ENCODE measurements at places on chromosomes 1 and 21. TPM values are rescaled to one million over a fixed set of nuclear protein-coding genes. Genes with fewer than 3 reads are reported as not detected.

INKA2 gene
- total RNA-seq = 23.1 TPM

KIF21B gene
- total RNA-seq = 0.45 TPM

CYP4B1 gene
- 16.1 TPM for total RNA-seq

AKNAD1 gene
- not detected for total RNA-seq

ITGB2 gene
- total RNA-seq = 26.5 TPM

FCGR2B gene
- 12.6 TPM for total RNA-seq

PLA2G2F gene
- not detected for total RNA-seq

LCE1C gene
- total RNA-seq = not detected

UBL4B gene
- not detected for total RNA-seq

- no peak for DNase-seq
Observed at GRCh38 chr1:230362949-230363348, 63.2 kb downstream of the PGBD5 start.

GRCh38 chr1:29912425-29912824, 676.1 kb downstream of the PTPRU start:
- DNase-seq = no peak

DNA sequence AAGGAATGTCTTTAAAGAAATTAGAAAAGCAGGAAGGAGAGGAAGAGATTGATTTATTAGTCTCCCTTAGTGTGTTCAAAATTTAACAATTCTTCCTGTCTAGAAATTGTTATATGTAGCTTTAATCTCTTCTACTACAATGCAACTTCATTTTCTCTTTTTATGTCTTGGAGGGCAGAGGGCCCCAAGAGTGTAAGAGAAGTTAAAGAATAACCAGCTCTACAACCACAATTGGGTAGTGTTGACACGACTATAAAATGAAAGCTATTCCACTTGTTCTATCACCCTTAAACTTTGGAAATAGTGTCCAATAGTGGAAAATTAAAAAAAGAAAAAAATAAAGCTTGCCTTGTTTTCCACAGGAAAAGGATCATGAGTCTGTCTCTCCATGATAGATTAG, 82.6 kb upstream of the DPYD start:
- no peak for DNase-seq

- DNase-seq = no peak
Observed at GRCh38 chr1:230114237-230114651, 47.2 kb downstream of the GALNT2 start.

DNA sequence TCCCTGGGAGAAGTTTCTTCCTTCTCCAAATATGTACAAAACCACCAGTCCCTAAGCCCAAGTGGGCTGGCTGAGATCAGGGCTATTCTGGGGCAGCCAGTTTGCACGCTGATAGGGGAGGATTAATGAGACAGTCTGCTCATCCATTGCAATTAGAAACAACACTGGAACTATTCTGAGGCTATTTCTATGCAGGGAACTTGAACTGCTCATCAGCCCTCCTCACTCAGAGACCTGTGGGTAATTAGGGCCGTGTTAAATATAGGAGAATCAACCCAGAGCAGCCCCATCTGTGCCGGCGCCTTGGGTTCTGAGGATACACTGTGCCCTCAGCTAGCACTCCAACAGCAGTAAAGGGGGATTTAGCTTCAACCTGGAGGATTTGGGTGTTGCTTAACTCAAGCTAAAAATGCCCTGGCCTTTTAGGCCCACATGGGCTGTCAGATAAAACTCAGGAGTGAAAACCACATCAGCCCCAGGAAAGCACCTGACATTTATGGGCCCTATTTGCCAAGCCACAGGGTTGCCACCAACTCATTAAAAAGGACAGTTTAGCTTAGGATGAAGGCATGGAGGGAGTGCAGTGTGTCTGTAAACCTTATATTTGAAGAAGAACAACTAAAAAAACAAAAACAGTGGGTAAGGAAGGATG, 53.9 kb downstream of the DUSP10 start:
- DNase-seq = no peak

GRCh38 chr1:87402241-87403002, 73.7 kb downstream of the LMO4 start:
- no peak for DNase-seq

- DNase-seq = no peak
Observed at GRCh38 chr1:48681476-48682305, 95.0 kb downstream of the BEND5 start.

GRCh38 chr1:154906621-154907081, 29.9 kb downstream of the PMVK start:
- no peak for DNase-seq

DNA sequence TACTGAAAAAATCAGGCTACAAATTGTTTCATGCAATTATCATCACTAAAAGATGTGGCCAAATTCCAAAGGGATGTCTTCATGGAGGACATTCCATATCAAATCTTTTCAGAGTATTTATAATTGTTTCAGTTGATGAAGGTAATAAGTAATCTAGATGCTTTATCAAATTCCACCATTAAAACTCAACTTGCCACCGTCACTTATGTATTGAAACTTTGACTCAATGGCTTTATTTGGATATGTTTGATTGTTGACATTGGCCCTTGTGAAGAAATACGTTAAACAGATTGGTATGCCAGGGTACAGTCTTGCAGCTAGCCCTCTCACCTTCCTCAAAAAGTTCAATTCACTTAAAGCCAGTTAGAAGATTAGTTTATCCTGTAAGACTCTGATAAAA, 32.2 kb upstream of the PALMD start:
- no peak for DNase-seq

DNA sequence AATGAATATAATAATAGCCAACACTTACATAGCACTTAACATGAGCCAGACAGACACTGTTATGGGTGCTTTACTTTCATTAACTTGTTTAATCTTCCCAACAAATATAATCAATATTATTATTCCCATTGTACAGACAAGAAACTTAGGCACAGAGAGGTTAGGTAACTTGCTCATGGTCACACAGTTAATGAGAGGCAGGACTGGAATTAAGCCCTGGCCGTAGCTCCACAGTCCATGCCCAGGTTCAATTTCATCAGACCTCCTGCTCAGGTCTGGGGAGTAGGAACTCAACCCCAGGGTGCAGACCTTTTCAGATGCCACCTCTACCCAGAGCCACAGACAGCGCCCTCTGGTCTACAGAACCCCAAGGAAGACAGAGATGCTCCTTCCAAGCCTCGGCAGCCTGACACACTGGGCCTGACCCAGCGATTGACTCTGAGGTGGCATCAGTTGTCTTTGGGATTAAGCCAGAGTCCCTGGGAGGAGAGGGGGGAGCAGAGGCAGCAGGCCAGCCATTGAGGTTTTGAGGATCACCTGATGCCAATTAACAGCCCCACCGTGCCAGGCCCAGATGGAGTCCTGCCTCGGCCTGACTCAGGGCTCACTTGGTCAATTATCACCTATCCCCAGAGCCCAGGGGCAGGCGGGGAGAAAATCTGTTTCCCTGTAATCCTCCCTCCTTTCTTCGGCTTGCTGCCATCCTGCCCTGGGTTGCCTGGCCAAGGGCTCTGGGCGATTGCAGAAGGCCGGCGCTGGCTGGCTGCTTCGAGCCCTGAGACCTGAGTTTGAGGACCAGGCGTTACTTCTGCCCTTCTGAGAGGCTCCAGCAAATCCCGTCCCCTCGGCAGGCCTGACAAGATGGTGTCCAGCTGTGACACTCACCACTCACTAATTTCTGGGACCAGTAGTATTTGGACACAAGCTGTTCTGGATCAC, 116.7 kb downstream of the LACTBL1 start:
- no peak for DNase-seq

DNA sequence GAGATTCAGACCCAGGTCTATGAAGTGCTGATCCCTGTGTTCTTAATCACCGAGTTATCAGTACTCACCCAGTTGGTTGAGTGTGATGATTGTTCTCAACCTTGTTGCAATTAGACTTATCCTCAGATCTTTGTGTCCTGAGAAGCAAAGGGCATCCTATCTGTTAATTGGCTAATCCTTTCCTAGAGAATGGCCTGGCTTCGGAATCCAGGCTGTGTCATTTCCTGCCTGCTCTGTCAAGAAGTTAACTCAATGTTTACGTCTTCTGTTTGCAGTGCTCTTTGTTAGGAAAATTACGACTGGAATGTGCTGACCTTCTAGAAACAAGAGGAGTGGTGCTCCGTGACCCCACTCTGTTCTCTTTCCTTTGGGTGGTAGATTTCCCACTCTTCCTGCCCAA, 14.7 kb downstream of the GAS5 start:
- DNase-seq = no peak

- DNase-seq = no peak
Observed at GRCh38 chr1:171210355-171210754, 25.3 kb downstream of the FMO2 start.

DNA sequence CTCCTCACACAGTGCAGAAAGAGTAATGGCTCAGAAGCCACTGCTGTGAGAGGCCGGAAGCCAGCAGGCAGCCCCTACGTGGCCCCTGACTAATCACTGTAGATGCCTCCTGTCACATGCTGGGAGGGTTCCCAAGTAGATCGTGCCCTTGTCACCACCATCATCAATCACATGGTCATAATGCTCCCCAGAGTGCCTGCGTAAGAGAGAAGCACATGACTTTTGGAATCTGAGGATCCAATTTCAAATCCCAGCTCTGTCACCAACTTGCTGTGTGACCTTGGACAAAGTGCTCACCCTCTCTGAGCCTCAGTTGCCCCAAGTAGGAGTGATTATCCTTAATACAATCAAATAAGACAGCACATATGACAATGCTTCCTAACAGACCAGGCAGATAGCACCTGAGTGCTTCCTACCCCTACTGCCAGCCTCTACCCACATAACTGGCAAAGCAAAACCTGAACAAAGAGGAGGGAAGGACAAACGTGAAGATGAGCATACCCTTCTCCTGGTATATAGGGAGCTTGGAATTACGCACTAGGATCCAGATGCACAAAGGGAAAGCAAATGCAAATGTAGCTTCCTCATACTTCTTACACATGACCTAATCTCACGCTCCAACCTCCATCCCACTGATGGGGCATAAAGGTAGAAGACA, 65.7 kb downstream of the SDC3 start:
- DNase-seq = no peak

DNA sequence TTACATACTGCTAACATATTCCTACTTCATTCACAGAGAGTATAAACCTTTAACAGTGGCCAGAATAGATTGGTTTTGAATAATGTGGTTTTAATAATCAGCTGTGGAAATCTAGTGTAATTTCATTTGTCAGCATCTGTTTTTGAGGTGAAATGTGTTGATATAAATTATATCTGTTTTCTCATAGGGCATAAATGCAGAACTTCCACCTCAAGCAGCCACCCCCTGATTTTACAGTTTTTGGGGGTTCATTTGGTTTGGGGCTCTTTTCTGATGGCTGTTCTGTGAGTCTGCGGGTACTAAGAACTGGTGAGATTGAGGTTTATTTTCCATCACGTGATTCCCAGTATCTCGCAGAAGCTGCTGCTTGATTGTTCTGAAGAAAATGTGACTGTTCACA, 23.2 kb downstream of the EDARADD start:
- DNase-seq = no peak

GRCh38 chr1:77405186-77405585, 123.4 kb downstream of the AK5 start:
- no peak for DNase-seq

DNA sequence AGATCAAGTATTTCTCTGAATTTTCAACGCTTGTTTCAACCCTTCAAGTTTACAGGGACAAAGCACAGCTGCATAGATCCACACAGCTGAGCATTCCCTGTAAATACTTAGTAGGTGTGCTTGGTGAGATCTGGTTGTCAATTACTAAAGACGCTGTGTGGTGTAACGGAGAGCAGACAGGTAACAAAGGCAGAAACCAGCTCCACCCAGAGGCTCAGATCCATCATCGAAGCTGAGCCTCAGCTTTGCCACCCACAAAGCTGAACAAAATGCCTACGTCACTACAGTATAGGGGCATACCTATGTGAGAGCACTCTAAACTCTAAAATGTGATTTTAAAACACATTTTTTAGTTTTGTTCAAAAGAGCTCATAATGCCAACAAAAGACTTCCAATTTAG, 38.7 kb downstream of the PACC1 start:
- no peak for DNase-seq

- no peak for DNase-seq
Observed at GRCh38 chr1:151584780-151585179, 27.1 kb upstream of the SNX27 start.

DNA sequence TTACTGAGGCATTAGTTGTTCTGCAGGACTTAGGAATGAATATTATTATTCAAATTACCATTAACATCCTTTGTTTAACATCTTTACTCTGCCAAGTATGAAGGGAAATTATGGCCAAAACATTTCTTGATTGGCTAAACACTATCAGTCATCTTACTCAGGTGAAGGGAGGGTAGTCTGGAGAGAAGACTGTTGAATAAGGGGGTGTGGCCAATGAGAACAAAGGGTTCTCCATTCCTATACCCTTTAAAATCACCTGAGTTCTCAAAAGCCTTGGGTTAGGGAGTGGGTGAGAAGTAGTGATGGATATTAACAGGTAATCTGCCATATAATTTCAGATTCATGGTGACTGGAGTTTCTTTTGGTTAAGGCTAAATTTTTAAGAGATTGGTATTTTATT, 19.3 kb downstream of the CRYZL1 start:
- no peak for DNase-seq

DNA sequence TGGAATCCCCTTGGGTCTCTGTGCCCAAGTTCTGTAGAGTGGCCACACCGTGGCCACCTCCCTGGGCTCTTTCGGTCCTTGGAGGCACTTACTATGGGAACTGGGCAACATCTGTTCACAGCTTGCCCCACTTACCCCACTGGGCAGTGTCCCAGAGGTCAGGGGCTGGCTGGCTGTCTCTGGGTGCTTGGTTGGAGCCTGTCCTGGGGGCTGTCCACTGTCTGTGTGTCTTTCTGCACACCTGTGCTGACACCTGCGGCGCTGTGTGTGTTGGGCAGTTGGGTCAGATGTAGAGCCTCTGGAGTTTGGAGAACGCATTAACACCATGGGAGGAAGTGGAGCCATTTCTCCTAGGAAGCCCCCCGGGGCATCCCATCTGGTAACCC, 1.3 kb upstream of the TMEM54 start:
- no peak for DNase-seq

DNA sequence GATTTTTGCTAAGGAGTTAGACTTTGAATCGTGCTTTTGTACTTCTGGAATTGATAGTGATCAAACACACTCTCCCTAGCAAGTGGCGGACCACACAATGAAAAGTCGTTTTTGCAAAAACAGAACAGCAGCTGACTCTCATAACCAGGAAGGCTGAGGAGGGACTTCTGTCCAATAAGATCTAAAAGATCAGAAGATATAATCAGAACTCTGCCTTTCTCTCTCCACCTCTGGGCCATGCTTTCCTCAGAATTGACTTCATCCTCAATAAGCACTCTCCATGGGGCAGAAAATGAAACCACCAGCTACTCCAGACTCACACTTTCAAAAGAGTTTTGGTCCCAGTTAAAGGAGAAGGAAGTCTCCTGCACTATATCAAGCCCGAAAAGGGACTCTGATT, 55.3 kb upstream of the SAMD13 start:
- DNase-seq = no peak

GRCh38 chr1:98164509-98164908, 243.7 kb upstream of the DPYD start:
- DNase-seq = no peak

Data from left ventricle myocardium superior (tissue), 1 donor.